Activated CD8-positive, alpha-beta memory T cell treated with anti-CD3 and anti-CD28 coated beads for 24 hours (primary cell): ENCODE measurements at places on chromosomes 6 and 20.

DNA sequence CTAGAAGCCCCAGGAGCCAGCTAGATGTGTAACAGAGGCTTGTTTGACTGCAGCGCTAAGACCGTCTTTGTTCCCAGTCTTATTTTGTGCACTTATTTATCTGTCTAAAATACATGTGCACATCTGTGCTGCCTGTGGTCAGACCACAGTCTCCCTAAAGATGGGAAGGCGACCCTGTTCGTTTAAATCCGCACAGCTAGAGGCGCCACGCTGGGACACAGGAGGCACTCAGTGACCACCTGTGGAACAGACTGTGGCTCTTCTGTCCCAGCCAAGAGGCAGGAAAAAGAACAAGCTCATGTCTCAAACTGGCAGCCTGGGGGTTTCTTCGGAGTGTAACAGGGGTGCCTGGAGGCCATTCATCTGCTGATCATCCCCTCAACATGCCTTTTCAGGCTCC, 66.8 kb downstream of the CPNE5 start:
- DNase-seq, result no peak

GRCh38 chr20:23120936-23121750, 35.0 kb upstream of the CD93 start:
- no peak for DNase-seq

DNA sequence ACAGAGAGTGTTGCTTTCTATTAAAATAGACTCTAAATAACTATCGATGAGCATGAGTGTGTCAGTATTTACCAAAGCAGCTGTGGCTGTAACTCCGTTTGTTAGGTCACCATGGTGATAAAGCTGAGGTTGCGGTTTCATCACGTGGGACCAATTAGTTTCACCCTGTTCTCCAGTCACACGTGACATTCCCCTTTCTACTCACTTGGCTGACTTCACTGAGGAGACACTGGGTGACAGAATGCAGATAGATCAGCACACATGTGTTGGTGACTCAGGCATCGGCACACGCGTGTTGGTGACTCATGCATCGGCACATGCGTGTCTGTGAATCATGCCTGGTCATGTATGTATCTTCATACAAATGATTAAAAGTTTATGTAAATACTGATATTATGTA, 285.4 kb downstream of the THBS2 start:
- DNase-seq, result no peak

DNA sequence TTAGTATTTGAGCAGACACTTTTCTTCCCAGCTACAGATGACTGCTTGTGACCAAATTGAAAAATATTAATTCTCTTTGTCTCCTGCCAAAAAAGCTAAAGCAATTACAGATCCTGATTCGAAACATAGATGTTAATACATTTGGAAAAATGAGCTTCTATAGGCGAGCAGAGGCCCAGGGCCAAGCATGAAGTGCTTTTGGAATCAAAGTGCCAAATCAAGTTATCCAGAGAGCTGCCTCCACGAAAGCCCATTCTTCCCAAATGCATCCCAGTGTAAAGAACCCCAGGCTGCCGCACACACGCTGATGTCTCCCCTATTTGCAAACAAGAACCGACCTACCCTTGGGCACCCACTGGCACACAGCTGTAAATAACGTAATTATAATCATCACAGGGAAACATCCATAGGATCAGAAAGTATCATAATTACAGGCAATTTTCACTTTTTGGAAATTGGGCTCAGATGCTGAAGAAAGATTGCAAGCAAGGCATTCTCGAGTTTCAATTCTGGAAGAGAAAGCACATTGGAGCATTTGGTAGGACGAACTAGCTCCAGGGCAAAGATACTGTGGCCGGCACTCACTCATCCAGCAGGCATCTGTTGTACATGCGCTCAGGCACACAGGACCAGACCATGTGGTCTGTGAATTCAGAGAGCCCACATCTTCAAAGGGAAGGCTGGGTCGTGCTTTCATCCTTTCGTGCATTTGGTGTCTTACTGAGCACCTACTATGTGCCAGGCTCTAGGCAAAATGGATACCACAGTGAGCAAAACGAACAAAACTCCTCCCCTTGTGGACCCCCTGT, 45.9 kb downstream of the BMP7 start:
- DNase-seq, result no peak

DNA sequence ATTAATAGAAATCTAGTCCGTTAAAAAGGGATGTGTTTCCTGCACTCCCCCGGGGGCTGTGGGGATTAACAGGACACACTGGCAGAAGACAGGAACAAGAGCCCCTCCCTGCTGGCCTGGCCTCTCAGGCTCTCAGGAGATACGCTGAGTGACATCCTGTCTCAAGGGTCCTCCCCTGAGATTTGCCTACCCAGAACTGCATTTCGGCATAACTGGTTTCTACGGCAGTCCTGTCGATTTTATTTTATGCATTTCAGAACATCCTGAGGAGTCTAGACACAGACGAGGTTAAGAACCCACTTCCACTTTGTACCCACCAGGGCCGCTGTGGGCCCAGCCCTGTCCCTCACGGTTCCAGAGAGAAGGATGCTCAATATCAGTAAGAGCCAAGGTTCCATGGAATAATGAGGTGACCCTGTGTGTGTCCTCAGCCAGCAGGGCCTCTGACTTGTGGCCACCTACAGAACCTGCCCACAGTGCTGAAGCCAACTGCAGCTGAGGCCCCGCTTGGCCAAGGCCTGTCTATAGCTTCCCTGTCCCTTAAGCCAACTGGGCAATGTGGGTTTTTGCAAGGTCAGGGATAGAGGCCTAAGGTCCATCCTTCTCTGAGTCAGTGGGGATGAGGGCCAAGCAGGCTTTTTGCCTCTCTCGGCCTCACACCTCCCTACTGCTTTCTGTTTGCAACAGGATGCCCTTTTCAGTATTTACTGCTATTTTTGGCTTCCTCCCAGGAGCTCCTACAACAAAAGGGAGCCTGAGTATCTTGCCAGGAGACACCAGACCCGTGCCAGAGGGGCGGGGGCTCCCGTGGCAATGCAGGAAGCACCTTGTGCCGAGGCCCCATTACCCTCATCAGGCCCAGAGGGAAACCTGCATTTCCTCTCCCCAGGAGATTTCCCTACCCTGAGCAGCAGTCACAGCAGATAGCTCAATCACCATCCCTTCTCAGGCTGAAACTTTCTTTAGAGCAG, 14.7 kb downstream of the UQCC2 start:
- DNase-seq, result no peak

DNA sequence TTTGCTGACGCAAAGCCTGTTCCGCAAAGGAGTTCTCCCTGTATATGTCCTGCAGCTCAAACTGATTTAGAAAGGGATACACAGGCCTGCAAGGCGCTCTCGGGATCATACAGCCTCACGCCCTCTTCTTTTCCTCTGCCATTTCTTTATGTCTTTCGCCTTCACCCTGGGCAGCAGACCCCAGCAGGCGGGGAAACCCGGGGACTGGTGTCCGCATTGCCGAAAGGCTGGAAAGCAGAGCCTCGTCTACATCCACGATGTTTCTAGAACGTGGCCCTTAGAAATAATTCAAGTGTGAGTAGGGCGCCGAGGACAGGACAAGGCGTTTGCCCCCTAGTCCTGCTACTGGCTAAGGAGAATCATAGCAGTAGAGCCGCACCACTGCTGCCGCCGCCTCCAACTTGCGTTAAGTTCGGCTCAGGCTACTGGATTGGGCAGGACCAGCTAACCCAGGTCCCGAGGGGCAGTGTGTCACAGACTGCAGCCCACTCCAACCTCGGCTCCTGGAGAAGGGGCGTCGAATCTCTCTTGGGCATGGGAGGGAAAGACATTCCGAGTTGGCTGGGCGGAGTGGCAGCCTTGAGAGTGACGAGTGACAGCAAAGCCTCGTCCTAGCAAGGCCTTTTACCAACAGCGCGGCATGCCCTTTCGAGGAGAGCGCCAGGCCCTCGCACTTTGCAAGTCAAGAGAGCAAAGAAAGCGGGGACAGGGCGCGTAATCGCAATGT, 2.6 kb upstream of the TBX18 start:
- no peak for DNase-seq

- DNase-seq, result peak; percentile 63
Measured at GRCh38 chr6:112286010-112286409, 31.6 kb upstream of the LAMA4 start.

DNA sequence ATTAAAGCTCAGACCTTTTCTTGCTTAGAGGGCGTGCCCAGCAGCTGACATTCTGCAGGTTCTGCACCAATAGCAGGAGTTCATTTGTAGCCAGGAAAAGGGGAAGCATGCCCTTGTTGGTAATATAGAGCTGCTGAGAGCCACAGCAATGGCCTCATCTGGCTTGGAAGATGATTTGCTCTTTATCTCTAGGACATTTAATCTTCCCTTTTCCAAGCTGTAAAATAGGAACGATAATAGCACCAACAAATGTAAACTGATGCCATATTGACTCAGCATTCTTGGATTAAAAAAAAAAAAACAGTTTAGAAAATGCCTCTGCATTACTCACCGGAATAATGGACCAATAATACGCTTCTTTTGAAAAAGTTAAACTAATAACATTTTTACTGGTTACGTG, 93.4 kb upstream of the SLC2A12 start:
- no peak for DNase-seq

- no peak for DNase-seq
Measured at GRCh38 chr20:45985573-45985972, 13.6 kb upstream of the ZNF335 start.

GRCh38 chr6:168837254-168838036, 396.5 kb downstream of the SMOC2 start:
- DNase-seq, result no peak
